Activated CD8-positive, alpha-beta memory T cell treated with anti-CD3 and anti-CD28 coated beads for 4 hours (primary cell): ENCODE measurements at places on chromosomes 1 and 21.
A peak's percentile ranks its signal among the peaks of the same experiment; 100 is the strongest.

DNA sequence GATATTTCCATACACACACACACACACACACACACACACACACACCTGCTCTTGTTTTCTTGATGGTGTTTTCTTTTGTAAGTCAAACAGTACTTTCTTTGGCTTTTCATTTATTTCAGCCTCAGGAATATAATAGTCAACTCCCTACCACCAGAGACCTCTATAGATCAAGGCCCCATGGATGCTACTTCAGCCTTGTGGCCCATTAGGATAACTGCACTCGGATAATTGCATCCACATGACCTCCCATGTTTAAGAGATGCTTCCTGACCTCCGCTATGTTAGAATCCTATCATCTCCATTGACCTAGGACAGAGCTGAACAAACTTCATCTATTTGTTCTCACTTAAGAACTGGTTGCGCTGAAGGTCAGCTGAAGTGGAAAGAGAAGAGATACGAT lies 1094.0 kb upstream of the B3GALT2 start:
- no peak for DNase-seq

DNA sequence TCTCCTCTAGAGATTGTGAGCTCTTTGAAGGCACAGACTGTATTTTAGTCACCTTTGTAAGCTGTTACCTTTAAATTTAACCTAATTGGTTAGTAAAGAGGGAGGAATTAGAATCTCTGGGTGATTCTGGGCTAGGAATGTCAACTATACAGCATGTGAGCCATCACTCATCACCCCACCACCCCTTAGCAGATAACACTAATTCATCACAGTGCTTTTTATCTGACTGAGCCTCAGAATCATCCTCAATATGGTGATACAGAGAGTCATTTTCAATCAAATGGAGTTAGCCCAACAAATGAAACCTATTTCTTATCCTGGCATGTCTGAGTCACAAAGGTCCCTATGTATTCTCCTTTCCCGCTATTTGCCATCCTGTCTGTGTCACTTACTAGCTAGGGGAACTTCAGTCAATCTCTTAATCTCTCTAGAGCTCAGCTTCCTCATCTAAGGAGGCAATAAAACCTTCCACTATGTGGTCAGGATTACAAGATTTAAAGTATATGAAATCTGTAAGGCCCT lies 13.3 kb downstream of the KCNJ10 start:
- DNase-seq = no peak

DNA sequence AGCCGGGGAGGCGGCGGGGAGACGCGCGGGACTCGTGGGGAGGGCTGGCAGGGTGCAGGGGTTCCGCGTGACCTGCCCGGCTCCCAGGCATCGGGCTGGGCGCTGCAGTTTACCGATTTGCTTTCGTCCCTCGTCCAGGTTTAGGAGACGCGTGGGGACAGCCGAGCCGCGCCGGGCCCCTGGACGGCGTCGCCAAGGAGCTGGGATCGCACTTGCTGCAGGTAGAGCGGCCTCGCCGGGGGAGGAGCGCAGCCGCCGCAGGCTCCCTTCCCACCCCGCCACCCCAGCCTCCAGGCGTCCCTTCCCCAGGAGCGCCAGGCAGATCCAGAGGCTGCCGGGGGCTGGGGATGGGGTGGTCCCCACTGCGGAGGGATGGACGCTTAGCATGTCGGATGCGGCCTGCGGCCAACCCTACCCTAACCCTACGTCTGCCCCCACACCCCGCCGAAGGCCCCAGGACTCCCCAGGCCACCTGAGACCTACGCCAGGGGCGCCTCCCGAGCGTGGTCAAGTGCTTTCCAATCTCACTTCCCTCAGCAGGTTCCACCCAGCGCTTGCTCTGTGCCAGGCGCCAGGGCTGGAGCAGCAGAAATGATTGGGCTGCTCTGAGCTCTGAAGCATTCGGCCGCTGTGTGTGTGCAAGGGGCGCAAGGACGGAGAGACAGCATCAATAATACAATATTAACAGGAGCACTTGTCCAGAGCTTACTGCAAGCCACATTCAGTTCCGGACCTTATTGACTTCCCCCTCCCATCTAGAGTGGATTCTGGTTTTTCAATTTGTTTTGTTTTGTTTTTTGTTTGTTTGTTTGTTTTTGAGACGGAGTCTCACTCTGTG lies 10.3 kb downstream of the SIM2 start:
- no peak for DNase-seq

GRCh38 chr1:153510984-153511410 lies 24.8 kb downstream of the S100A6 start:
- peak; percentile 66 for DNase-seq
